Esophagus squamous epithelium (tissue), 5 donors: ENCODE measurements at places on chromosomes 12 and 14. TPM values are rescaled to one million over a fixed set of nuclear protein-coding genes. Genes with fewer than 3 reads are reported as not detected.

- no peak overlapping the region for H3K4me3 ChIP-seq
- no peak overlapping the region for H3K27ac ChIP-seq
- no peaks in the 10 kb centered on the region for H3K4me1 ChIP-seq
- no peaks in the 10 kb centered on the region for H3K27me3 ChIP-seq
Measured at GRCh38 chr12:98058838-98059237, 456.6 kb upstream of the TMPO start.

DNA sequence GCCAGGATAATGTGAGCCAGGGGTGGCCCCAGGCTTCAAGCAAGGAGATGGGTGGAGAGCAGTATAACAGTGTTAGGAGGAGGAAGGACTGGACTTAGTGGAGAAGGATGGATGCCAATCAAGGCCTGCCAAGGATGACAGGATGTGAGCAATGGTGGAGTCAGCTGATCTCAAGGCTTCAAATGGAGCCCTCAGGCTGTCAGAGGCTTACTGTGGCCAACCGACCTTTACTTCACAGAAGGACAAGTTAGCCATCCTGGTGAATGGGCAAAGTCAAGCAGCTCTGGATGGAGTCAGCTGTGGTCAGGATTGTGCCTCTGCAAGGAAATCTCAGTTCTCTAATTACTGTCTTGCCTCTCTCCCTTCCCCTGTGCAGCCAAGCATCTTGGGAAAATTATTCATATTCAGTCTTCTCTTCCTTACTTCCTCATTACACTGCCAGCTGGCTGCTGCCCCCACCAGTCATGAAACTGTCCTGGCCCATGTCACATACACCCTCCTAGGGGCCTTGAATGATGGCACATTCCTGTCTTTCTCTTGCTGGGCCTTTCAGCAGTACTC, 7.6 kb upstream of the STAT6 start:
- H3K36me3 ChIP-seq: no peaks in the 10 kb centered on the region
- H3K27ac ChIP-seq: no peak overlapping the region
- H3K4me3 ChIP-seq: no peak overlapping the region

Gene CDKN3
- total RNA-seq: 22.9 TPM

DNA sequence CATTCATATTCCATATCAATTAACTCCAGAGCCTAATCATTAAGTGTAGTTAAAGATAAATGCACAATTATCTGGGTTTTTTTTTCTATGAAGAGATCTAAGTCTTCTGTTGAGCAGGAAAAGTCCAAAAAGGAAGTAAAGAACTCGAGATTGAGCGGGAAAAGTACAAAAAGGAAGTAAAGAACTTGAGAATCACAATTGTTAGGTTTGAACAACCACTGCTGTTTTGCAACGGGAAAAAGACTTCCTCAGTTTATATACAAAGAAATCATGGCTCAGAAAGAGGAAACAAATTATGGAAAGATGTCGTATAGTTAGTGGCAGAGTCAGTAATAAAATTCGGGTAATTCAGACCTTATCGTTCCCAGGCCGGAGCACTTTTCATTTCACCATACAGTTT, 63.3 kb downstream of the PPP1R12A start:
- H3K4me3 ChIP-seq: no peak overlapping the region
- H3K4me1 ChIP-seq: peaks cover 45% of the 10 kb centered on the region
- no peaks in the 10 kb centered on the region for H3K27me3 ChIP-seq
- no peak for DNase-seq
- no peak overlapping the region for H3K27ac ChIP-seq
- H3K36me3 ChIP-seq: no peaks in the 10 kb centered on the region

- H3K27ac ChIP-seq: no peak overlapping the region
- no peak overlapping the region for H3K4me3 ChIP-seq
- no peaks in the 10 kb centered on the region for H3K4me1 ChIP-seq
- no peaks in the 10 kb centered on the region for H3K27me3 ChIP-seq
- no peak for DNase-seq
- peaks cover 28% of the 10 kb centered on the region for H3K36me3 ChIP-seq
Measured at GRCh38 chr14:73695997-73696396, 18.2 kb downstream of the PNMA1 start.

Gene PLCZ1
- total RNA-seq: not detected

DNA sequence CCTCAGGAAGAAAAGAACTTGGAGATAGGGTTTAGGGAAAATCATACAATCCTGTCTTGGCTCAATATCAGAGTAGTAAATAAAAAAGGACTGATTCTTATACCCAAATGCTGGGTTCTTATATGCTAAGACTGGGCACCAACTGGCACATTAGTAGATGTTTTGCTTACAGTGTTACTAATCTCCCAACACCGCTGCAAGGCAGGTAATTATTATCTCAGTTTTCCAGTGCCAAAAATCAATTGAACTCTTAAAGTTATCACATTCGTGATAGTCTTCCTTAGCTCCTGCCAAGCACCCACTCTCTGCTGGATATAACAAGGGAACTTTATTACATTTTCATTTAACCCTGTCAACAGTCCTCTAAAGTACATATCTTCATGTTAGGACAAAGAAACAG, 25.0 kb upstream of the HIGD1C start:
- no peak for DNase-seq
- peak overlapping the region; percentile 8 for H3K27ac ChIP-seq
- H3K27me3 ChIP-seq: no peaks in the 10 kb centered on the region
- H3K4me1 ChIP-seq: peaks cover 90% of the 10 kb centered on the region
- H3K36me3 ChIP-seq: no peaks in the 10 kb centered on the region
- H3K4me3 ChIP-seq: peak overlapping the region; percentile 85

Gene IL31
- total RNA-seq: not detected

Gene ARHGEF40
- 1.3 TPM for total RNA-seq

DNA sequence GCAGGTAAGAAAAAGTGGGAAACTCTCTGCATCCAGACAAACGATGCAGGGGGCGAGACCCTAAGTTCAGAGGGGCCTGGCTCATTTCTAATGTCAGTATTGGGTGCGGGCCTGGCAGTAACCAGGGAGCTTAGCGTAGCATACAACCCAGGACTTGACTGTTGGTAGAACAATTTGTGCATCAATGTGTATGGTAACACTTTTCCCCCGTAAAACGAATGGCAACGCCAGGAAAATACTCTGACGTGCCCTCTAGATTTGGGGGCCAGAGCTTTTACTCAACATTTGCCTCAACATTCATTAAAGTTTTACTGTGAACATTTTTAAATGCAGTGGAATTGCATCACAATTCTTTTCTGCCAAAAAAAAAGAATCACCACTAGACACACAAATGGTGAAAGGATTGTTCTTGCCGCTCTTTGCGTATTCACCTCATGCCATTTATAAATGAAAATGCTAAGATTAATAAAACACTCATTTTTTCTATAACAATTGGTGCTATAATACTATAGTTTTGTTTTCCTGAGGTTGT, 867 bp downstream of the RHOJ start:
- no peaks in the 10 kb centered on the region for H3K36me3 ChIP-seq
- H3K4me1 ChIP-seq: no peaks in the 10 kb centered on the region
- peak overlapping the region; percentile 52 for H3K4me3 ChIP-seq
- peak overlapping the region; percentile 74 for H3K27ac ChIP-seq
- DNase-seq: no peak

GRCh38 chr14:69041783-69042182, 62.7 kb upstream of the ACTN1 start:
- H3K27me3 ChIP-seq: no peaks in the 10 kb centered on the region
- DNase-seq: no peak
- H3K27ac ChIP-seq: no peak overlapping the region

Gene P3H3
- total RNA-seq: 2.6 TPM

GRCh38 chr14:76201162-76201561, 49.4 kb downstream of the GPATCH2L start:
- DNase-seq: no peak
- peaks cover 13% of the 10 kb centered on the region for H3K36me3 ChIP-seq
- no peak overlapping the region for H3K4me3 ChIP-seq
- no peak overlapping the region for H3K27ac ChIP-seq
- H3K27me3 ChIP-seq: no peaks in the 10 kb centered on the region
- no peaks in the 10 kb centered on the region for H3K4me1 ChIP-seq

GRCh38 chr14:20490563-20490962, 14.8 kb upstream of the RNASE10 start:
- no peak overlapping the region for H3K4me3 ChIP-seq
- peaks cover 79% of the 10 kb centered on the region for H3K4me1 ChIP-seq
- no peaks in the 10 kb centered on the region for H3K36me3 ChIP-seq

DNA sequence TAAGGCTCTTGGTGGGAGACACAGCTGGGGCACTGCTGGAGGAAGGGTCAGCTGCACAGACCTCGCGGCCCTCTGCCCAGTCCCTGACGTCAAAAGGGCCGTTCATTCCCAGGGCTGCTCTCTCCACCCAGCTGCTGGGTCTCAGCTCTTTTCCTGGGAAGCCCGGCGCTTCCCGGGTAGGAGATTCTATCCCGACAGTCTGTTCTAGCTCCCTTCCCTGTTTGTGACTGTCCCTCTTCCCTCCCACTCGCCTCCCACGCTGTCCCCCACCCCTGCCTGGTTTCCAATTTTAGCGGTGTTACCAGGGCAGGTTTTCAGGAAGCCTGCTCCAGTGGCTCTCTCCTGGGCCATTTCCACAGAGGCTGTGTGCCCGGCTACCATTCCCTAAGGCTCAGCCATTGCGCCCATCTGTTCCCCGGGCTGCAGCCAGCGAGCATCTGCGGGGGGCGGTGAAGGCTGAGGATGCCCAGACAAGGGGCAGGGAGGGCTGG, 186.6 kb downstream of the CACNA1C start:
- H3K27me3 ChIP-seq: no peaks in the 10 kb centered on the region
- H3K36me3 ChIP-seq: no peaks in the 10 kb centered on the region
- DNase-seq: no peak
- no peak overlapping the region for H3K4me3 ChIP-seq
- peaks cover under 1% of the 10 kb centered on the region for H3K4me1 ChIP-seq

- no peak overlapping the region for H3K4me3 ChIP-seq
- no peaks in the 10 kb centered on the region for H3K4me1 ChIP-seq
- no peak overlapping the region for H3K27ac ChIP-seq
Measured at GRCh38 chr14:104319491-104320241, 181.3 kb downstream of the KIF26A start.

Gene TRAF3
- total RNA-seq: 19.3 TPM

DNA sequence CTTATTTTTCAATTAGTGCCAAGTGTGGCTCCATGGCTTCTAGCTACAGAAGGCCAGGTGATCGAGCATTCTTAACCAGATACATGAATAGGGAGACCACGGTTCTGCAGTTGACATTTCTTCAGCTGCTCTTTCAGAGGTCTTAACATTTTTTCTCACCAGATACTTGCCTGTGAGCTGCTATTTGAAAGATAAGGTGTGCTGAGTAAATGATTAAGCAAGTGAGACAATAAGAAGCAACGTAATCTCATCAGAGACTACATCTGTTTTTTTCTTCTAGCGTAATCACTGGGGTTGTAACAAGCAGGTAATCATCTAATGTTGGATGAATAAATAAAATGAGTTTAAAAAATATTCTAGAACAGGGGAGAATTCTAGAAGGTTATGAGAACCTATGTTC, 912.9 kb downstream of the DIO2 start:
- no peaks in the 10 kb centered on the region for H3K4me1 ChIP-seq
- no peak for DNase-seq
- no peak overlapping the region for H3K27ac ChIP-seq
- no peak overlapping the region for H3K4me3 ChIP-seq

DNA sequence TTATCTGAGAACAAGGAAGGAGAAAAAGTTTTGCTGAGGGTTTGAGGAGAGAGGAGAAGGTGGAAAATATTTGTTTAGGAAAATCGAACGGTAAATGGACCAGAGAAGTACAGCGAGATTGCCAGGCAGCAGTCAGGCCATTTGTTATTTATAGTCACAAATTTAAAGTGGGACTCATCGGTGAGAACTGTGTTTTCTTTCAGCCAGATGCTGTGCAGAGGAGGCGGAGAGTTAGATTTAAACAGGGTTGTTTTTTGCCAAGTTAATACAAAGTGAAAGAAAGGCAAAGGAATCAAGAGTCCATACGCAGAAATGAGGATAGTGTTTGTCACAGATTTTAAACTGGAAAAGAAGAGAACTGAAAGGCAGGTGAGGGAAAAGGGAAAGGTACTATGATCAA, 200.6 kb upstream of the CNOT2 start:
- no peaks in the 10 kb centered on the region for H3K27me3 ChIP-seq
- no peak overlapping the region for H3K4me3 ChIP-seq
- no peaks in the 10 kb centered on the region for H3K36me3 ChIP-seq

Gene TMED8
- total RNA-seq: 4.4 TPM

DNA sequence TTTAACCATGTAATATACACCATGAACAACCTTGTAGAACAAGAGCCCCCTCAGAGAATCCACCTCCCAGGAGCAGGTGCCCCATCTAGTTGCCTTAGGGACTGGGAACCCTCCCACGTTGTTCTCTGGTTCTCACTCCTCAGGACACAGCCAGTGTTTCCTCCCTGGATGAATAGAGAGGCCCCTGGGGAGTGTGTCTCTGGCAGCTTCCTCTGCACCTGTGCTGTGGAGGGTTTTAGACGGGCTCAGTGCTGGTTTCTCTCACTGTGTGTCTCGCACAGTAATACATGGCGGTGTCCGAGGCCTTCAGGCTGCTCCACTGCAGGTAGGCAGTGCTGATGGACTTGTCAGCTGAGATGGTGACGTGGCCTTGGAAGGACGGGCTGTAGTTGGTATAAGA, 581.3 kb downstream of the TMEM121 start:
- no peak overlapping the region for H3K27ac ChIP-seq
- no peak for DNase-seq
- H3K4me3 ChIP-seq: no peak overlapping the region
- no peaks in the 10 kb centered on the region for H3K36me3 ChIP-seq

DNA sequence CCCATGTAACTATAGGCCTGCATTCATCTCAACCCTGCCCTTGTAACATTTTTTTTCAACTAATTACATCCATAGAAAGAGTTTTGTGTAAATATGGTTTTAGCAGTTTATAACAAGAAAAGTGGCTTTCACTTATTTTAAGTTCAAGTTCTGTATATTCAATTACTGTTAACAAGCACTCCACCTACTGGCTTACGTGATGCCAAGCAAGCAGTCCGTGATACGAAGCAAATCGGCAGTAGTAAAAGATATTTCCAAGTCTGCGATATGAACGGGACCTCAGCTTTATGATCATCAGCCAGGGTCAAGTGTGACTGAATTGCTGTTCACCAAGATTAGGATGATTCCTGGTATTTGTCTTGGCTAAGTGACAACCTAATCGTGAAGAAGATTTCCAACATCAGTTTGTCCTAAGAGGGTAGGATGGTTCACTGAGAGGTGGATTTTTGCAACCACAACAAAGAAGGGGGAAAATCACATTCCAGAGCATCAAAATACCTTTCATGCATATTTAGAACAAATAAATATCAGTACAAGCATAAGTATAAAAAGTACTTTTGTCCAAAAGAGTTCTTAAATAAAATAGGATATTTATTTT, 456.2 kb downstream of the FOXG1 start:
- no peaks in the 10 kb centered on the region for H3K27me3 ChIP-seq
- H3K27ac ChIP-seq: no peak overlapping the region
- no peak overlapping the region for H3K4me3 ChIP-seq
- H3K36me3 ChIP-seq: no peaks in the 10 kb centered on the region

Gene R3HDM2
- 37.6 TPM for total RNA-seq

DNA sequence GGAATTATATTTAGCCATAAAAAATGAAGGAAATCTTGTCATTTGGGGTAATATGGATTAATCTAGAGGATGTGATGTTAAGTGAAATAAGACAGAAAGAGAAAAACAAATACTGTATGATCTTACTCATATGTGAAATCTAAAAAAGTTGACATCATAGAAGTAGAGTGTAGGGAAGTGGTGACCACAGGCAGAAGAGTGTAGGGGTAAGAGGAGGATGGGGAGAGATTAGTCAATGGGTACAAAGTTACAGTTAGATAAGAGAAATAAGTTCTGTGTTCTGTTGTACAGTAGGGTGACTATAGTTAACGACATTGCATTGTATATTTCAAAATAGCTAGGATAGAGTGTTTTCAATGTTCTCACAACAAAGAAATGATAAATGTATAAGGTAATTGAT, 87.0 kb downstream of the TSHR start:
- H3K4me3 ChIP-seq: no peak overlapping the region
- no peak for DNase-seq
- no peaks in the 10 kb centered on the region for H3K27me3 ChIP-seq
- H3K27ac ChIP-seq: no peak overlapping the region

Gene RAB3IP
- 14.5 TPM for total RNA-seq

Gene SLC6A12
- total RNA-seq: not detected
